ENCODE measurements at places on chromosomes 5 and 9.

GRCh38 chr5:153236319-153236718 lies 254.2 kb upstream of the GRIA1 start:
- no peak for DNase-seq
- no peak overlapping the region for H3K4me3 ChIP-seq
- H3K27ac ChIP-seq = no peak overlapping the region
- H3K27me3 ChIP-seq = no peaks in the 10 kb centered on the region
- no peaks in the 10 kb centered on the region for H3K4me1 ChIP-seq

GRCh38 chr9:106487266-106487665 lies 375.7 kb upstream of the ZNF462 start:
- no peak overlapping the region for H3K4me3 ChIP-seq
- no peaks in the 10 kb centered on the region for H3K4me1 ChIP-seq
- H3K27ac ChIP-seq = no peak overlapping the region
- H3K36me3 ChIP-seq = no peaks in the 10 kb centered on the region

- no peak overlapping the region for H3K4me3 ChIP-seq
- H3K36me3 ChIP-seq = no peaks in the 10 kb centered on the region
- no peak for DNase-seq
- no peak overlapping the region for H3K27ac ChIP-seq
- no peaks in the 10 kb centered on the region for H3K27me3 ChIP-seq
Measured at GRCh38 chr9:11757408-11757807, 935.8 kb upstream of the TYRP1 start.

DNA sequence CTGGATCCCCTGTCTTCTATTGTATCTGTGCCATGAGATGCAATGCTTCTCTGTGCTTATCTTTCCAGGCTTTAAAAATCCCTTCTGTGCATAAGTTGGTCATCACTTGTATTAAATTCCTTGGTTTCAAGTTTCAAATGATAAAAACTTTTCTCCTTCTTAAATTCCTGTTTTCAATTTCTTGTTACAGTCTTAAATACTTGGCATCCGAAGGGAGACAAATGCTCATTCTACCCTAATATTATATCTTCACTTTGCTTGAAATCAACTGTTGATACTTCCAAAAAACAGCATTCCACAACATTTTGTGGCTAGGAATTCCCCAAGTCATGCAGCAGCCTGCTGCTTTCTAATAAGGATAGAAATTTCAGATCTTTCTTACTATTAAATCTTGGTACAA lies 413.2 kb upstream of the ACTBL2 start:
- H3K4me1 ChIP-seq = no peaks in the 10 kb centered on the region
- DNase-seq = no peak
- H3K27me3 ChIP-seq = no peaks in the 10 kb centered on the region
- H3K36me3 ChIP-seq = no peaks in the 10 kb centered on the region
- H3K27ac ChIP-seq = no peak overlapping the region

- no peak for DNase-seq
- H3K36me3 ChIP-seq = no peaks in the 10 kb centered on the region
- H3K27ac ChIP-seq = no peak overlapping the region
- H3K4me1 ChIP-seq = no peaks in the 10 kb centered on the region
- peaks cover 7% of the 10 kb centered on the region for H3K27me3 ChIP-seq
Measured at GRCh38 chr9:23319092-23319491, 506.9 kb downstream of the ELAVL2 start.

DNA sequence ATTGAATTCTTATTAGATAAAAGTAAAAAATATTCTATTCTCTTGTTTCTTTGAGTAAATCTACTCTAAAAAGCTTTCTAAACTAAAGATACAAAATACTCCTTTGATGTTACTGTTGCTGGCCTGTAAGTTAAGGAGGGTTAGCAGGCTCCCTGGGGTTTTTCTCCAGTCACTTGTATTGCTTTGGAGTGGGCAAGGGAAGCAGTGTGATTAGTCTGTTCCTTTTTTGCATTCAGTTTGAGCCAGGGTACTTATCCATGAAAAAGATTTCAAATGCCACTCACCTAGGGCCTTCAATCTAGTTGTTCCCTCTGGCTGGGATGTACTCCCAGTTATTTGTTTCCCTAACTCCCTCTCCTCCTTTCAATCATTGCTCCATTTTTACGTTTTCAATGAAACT lies 256.2 kb upstream of the SMC2 start:
- peak; percentile 5 for DNase-seq
- H3K36me3 ChIP-seq = no peaks in the 10 kb centered on the region
- H3K27ac ChIP-seq = no peak overlapping the region
- H3K4me3 ChIP-seq = no peak overlapping the region
- no peaks in the 10 kb centered on the region for H3K4me1 ChIP-seq

DNA sequence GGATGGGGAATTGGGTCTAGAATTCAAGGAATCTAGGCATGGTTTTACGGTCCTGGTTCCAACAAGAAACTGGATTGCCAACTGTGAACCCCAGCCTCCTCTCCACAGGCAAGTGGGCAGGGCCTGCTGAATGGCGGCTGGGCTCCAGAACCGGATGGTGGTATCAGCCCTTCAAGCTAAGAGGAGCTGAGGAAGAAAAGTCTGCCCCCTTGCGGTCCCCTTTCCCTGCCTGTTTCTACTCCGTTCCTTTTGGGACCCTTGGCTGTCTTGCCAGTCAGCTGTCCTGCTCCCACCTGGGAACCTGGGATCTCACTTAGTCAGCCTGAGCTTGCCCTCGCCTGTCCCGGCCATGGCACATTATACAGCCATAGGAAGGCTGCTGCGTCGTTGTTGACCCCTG lies 234.4 kb upstream of the DAPK1 start:
- DNase-seq = peak; percentile 66
- H3K4me3 ChIP-seq = no peak overlapping the region
- H3K36me3 ChIP-seq = no peaks in the 10 kb centered on the region
- H3K4me1 ChIP-seq = no peaks in the 10 kb centered on the region
- H3K27ac ChIP-seq = no peak overlapping the region
- H3K27me3 ChIP-seq = no peaks in the 10 kb centered on the region

GRCh38 chr9:125758986-125759763 lies 12.0 kb downstream of the PBX3 start:
- H3K4me1 ChIP-seq = peaks cover 24% of the 10 kb centered on the region
- H3K27ac ChIP-seq = no peak overlapping the region
- no peaks in the 10 kb centered on the region for H3K27me3 ChIP-seq
- no peak for DNase-seq
- H3K4me3 ChIP-seq = no peak overlapping the region

- no peak overlapping the region for H3K4me3 ChIP-seq
- no peak overlapping the region for H3K27ac ChIP-seq
- no peaks in the 10 kb centered on the region for H3K36me3 ChIP-seq
- no peaks in the 10 kb centered on the region for H3K27me3 ChIP-seq
Measured at GRCh38 chr5:3845230-3845629, 249.6 kb downstream of the IRX1 start.

- no peaks in the 10 kb centered on the region for H3K36me3 ChIP-seq
- H3K27ac ChIP-seq = no peak overlapping the region
- DNase-seq = no peak
Measured at GRCh38 chr9:114902786-114903524, 27.4 kb downstream of the TNFSF8 start.

GRCh38 chr9:110135846-110136245 lies 72.1 kb downstream of the C9orf152 start:
- H3K27me3 ChIP-seq = no peaks in the 10 kb centered on the region
- no peak for DNase-seq
- peaks cover 11% of the 10 kb centered on the region for H3K4me1 ChIP-seq
- peaks cover 22% of the 10 kb centered on the region for H3K36me3 ChIP-seq

DNA sequence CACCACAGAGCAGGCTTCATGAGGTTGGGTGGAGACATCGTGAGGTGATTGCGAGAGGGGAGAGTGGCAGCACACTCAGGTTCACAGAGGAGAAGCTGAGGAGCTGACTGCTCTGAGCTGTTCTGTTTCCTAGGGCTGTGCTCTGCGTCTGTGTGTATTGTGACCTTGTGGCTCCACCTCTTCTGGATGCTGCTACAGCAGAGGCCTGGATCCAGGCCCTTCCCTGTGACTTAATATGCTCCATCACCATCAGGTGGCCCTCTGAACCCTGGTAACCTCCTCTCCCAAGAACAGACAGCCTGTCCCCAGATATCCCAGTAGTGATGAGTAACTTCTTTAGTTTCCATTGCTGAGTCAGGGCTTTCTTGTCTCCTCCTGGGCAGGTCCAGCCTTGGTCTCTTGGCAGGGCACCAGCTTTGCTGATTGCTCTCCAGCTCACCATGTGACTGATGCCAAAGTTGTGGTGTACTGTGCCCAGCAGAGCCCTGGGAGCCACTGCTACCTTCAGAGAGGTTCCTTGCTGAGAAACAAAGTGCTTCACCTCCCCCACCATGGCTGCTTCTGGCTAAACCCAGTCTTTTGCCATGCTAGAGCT lies 212.8 kb upstream of the CHD1 start:
- H3K36me3 ChIP-seq = no peaks in the 10 kb centered on the region
- no peak for DNase-seq

Data from H1 (cell line).